ENCODE measurements at places on chromosomes 16 and 17.
A peak's percentile ranks its signal among the peaks of the same experiment; 100 is the strongest.

DNA sequence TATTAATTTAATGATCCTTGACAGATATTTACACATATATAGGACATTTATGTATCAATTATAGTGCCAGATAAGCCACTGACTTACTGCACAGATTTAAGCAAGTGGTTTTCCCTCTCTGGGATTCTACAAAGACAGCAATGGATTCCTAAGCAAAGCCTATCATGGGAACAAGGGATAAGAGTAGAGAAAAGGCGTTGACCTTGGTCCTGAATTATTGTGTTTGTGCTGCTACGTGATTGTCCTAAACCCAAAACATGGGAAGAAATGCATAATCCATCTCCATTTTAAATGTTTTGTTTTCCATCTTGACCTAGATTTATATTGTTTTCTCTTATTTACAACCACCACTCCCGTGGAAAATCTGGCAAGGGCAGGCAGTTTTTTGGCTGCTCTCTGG, 14.0 kb downstream of the SLFN11 start:
- no peak for DNase-seq

- no peak for DNase-seq
These were observed 357.2 kb upstream of the TNRC6C start for GRCh38 chr17:77601054-77601979.

DNA sequence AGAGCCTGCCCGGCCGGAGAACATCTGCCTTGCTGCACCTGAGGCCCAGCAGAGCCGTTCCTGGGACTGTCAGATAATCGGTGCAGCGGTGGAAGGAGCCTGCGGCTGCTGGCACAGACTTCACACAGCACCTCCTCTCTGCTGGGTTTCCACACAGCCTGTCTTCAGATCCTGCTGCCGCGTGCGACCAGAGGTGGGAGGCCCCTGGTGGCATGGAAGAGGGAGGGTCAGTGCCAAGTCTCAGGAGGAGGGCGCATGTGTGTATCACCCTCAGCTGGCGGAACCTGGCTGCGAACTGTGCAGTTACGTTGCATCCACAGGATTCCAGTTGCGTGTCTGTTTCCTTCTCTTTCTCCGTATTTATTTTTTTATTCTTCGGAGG, 3.3 kb downstream of the CDK5R1 start:
- DNase-seq = no peak

- DNase-seq = no peak
These were observed 1.9 kb downstream of the ZNF778 start for GRCh38 chr16:89219365-89219764.

GRCh38 chr17:39623356-39623950, 3.3 kb upstream of the PPP1R1B start:
- DNase-seq = peak; percentile 52

DNA sequence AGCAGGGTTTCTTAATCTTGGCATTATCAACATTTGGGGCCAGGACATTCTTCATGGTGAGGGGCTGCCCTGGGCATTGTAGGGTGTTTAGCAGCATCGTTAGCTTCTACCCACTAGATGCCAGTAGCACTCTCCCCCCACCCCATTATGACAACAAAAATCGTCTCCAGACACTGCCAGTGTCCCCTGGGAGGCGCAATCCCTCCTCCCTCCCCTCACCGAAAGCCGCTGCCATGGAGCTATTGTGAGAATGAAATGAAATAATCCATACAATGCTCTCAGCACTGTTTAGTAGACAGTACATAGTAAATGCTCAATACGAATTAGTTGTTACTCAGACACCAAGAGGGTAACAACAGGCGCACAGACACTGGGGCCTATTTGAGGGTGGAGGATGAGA, 502.9 kb downstream of the NPIPA7 start:
- no peak for DNase-seq

- peak; percentile 76 for DNase-seq
These were observed at the start of gene NDUFB10 for GRCh38 chr16:1959269-1960039. TSS of gene NDUFB10 (plus strand) at chr16:1959538. CDS start at chr16:1959625, 87 bp downstream.

- DNase-seq = peak; percentile 85
These were observed 52.6 kb downstream of the PLCG2 start for GRCh38 chr16:81831722-81832126.

DNA sequence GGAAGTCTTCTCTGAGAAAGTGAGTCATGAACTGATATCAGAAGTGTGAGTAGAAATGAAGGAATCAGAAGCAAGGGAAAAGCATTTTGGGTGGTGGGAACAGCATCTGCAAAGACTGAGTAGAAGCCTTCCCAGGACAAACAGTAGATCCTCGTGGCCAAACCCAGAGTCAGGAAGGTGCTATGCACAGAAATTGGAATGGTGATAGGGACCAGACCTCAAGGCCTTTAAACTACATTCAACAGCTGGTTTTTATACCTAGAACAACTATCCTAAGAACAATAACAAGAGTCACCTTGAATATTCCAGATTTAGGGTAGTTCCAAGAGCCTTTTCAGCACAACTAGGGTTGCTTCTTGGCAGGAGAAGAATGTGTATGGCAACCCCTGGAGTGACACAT, 15.3 kb downstream of the ABAT start:
- DNase-seq = no peak

- no peak for DNase-seq
These were observed 19.5 kb downstream of the ZNF652 start for GRCh38 chr17:49342575-49342936.

DNA sequence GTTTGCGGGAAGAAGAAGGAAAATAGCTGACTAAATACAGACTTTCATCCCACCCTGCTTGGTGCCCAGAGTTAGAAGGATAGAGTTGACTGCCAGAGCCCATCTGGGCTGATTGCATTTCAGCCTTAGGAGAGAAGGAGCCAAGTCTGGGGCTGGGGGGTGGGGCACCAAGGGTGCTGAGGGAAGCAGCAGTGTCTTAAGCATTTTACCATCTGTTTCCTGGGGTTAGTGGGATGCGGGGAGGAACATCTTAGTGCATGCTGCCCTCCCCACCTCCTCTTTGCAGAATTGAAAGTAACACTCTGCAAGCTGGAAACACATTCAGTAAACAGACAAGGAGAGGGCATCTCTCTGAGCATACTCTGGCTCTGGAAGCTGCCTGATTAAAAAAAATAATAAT, 1.5 kb upstream of the ARL5C start:
- peak; percentile 36 for DNase-seq

GRCh38 chr17:850851-851763, 69.0 kb downstream of the MRM3 start:
- DNase-seq = no peak

- DNase-seq = no peak
These were observed 13.5 kb downstream of the ANKRD11 start for GRCh38 chr16:89476811-89477261.

GRCh38 chr16:4404967-4405696, 11.3 kb downstream of the CORO7 start:
- DNase-seq = no peak

- DNase-seq = no peak
These were observed 8.7 kb downstream of the HOXB1 start for GRCh38 chr17:48522031-48522653.

- DNase-seq = no peak
These were observed 46.7 kb downstream of the ANKRD11 start for GRCh38 chr16:89443727-89444084.

DNA sequence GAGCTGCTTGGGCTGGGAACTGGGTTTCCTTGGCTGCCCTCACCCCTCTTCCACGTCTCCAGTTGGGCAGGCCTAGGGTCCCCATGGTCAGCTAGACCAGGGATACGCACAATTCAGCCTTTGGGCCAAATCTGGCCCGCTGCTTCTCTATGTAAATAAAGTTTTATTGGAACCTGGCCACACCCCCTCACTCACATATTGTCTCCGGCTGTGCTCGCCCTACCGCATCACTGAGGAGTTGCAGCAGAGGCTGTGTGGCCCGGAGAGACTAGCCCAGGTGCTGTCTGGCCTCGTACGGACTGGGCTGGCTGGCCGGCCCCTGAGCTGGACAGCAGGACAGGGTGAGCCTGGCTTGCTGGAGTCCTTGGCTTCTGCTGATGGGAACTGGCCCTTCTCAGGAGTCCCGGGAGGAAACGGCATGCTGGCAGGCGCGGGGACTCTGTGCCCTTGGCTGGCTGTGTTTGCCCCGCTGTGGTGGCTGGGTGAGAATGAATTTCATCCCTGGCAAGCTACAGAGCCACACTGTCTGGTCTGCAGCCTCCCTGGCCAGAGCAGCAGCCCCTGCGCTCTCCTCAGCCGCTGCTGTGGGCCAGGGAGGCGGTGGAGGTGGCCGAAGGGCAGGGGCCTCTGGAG, 82.0 kb downstream of the ENGASE start:
- DNase-seq = no peak

DNA sequence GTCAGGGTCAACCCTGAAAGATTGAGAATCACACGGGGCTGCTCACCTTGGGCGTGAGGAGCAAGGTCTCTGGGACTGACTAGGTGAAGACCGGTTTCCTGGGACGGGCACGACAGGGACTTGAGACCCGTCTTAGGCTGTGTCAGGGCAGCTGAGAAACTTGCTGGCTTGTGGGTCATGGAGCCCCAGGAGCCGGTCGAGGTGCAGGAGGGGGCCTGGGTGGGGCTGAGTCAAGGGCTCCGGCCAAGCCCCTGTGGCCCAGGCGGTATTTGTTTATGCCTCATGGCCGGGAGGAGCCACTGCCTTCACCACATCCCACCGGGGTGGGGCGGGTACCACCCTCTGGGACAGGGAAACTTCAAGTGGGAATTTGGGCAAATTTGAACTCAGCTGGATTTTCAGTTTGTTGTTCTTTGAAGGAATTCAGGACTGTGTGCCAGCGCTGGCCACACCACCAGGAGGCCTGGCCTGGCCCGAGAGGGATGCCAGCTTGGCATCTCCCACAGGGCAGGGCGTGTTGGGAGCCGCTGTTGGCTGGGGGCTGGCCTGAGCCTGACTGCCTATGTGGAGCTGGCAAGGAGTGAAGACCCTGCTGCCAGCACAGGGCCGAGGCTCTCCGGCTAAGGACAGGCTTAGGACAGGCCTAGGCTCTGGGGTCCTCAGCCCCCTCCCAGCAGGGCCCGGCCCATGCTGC, 116.1 kb downstream of the METRNL start:
- no peak for DNase-seq

DNA sequence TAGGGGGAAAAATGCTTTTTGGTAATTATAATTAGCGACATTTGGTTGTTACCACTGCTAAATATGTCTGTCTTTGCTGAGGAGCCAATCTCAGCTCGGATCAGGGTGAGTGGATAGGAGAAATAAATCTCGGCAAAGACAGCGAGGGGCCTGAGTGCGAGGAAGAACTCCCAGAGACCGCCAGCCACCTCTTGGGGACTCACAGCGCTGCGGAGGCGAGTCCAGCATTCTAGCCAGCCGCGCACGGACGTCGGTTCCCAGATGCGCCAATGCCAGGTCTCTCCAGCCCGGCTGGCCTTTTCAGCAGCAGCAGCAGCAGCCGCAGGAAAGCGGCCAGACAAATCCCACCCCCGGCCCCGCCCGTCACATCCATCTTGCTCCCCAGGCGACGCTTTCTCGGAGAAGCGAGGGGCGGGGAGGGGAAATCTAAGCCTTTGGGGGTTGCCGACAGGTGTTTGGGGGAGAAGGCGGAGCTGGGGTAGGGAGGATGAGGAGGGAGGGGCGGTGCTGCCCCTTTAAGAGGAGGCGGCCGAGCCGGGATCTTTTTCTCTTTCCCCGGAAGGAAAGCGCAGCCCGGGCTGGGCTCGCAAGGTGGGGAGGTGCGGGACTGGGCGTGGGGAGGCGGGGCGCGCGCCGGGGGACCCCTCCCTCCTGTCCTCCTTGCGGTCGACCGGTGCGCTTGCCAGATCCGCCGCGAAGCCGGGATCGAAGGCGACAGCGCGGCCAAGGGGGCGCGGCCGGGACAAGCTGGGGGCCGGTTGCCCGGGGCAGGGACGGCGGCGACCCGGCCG, at the start of gene ITGA3:
ITGA3 (plus strand) TSS at position 685 of the 791 bp plus-strand sequence. CDS start 330 bp downstream, outside the sequence.
- DNase-seq = no peak

DNA sequence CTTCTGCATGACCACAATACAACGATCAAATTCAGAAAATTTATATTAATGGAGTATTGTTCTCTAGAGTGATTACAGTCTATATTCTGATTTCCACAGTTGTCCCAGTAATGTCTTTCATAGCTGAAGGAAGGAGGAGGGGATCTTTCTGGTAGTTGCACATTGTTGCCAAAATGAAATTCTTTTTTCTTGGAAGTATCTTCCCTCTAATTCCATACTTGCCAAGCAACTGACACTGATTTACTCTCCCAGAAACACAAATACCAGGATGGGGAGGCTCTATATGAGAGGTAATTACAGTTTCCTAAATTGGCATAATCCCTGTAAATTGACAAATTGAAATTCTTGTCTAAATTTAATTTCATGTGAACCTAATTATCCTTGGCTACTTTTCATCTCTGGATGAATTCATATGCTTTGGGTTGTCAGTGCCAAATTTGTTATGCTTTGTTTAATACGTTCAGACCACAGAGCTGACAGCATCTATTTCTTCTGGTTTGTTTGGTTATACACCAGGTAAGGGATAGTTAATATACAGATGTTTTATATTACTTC, 30.0 kb downstream of the NOL11 start:
- DNase-seq = no peak

DNA sequence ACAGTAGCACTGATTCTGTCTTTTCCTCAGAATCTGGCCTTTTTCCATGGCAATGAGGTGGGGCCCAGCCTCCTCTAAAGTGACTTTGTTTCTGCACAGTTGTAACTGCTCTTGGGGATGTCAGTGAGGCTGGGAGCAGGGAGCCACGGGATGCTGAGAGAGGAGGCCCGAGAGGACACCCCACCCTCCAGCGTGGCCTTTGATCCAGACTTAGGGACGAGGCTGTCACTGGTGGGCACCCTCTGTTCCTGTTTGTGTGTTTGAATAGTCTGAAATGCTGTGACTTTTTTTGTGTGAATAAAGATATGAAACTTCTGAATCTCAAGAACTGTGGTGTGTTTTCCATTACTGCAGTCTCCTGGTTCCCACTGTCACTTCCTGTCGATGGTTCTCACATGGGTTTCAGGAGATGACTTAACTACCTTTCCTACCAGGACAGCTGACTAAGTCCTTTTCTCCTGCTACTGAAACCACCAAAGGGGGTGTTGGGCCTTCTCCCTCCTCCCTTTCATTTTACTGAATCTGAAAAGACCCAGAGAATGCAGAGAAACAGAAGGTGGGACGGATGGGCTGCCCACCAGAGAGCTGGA, 18.6 kb downstream of the KCTD2 start:
- DNase-seq = no peak

DNA sequence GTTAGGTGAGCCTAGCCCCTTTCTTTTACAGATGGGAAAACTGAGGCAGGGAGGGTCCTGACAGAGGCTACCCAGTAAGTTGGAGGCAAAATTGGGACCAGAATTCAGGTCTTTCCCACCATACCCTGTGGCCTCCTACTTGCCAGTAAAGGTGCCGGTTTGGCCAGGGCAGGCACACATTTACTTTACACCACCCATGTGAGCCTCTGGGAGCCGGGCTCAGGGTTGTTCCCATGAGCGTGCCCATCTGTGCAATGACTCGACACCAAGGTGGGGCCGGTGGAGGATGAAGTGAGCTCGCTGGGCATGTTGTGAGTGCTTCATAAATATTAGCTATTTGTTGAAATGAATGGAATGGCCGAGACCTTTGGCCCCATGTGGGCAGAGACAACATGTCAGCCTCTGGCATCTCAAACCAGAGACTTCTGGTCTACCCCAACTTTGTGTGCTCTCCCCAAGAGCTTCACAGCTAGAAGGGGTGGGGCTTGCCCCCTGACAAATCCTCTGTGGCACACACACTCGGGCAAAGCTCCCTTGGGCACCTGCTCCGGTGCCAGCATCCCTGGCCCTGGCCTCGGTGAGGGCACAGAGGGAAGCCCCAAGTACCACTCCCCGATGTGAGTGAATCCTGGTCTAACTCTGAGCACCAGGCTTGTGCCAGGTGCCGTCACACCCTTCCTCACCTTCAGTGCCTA, 60.1 kb downstream of the SRCIN1 start:
- no peak for DNase-seq
